Activated CD4-positive, alpha-beta T cell treated with anti-CD3 and anti-CD28 coated beads, Interleukin-2, amount 10 ng/mL, durations not matched to agents 24 days and 14 days (primary cell): ENCODE measurements at places on chromosomes 2 and 18. TPM values are rescaled to one million over a fixed set of nuclear protein-coding genes. Genes with fewer than 3 reads are reported as not detected.

DNA sequence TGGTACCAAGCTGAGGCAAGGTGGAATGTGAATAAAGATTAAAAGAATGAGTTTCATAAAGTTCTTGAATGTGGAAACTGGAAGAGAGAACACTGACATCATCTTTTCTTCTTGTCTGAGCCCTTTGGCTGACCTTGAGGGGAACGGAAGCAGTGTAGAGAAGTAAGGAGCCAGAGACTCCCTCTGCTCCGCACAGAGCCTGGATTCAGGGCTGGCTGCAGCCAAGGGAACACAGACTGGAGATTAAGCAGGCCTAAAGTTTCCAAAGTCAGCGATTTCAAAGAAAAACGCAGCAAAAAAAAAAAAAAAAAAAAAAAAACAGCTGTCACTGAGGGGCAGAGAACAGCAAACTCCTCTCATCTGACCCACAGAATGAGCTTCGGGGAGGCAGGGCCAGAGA lies 19.3 kb upstream of the ALK start:
- no peak for DNase-seq

IGFBP5 gene
- total RNA-seq, result not detected in 2 replicates

DNA sequence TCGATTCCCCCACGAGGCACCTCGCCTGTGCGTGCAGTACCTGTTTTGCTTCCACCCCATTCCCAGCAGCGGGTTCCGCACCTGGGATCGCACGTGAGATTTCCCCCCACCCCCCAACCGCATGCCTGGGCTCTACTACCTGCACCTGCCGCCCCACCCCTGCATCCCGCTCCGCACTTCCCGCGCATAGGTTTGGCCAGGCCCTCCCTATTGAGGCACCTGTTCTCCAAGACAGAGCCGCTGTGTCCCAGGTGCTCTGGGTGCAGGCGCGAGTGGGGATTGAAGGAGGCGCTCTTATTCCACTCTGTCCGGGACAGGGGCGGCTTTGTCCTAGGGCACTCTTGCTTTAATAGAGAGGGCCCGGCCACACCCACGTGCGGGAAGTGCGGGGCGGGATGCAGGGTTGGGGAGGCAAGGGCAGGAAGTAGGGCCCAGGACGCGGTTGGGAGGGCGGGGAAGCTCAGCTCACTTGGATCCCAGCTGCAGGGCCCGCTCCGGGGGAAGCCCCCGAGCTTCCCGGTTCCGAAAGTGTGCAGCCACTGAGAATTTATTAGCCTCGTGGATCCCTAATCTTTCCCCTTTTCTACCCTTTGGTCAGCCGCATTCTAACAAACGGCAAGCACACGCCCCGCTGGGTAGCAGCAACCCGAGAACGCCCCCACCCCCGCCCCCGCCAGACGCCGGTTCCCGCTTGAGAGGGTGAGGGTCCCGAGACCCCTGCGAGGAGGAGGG lies 670 bp upstream of the MOCOS start:
- peak; percentile 74 for DNase-seq

DNA sequence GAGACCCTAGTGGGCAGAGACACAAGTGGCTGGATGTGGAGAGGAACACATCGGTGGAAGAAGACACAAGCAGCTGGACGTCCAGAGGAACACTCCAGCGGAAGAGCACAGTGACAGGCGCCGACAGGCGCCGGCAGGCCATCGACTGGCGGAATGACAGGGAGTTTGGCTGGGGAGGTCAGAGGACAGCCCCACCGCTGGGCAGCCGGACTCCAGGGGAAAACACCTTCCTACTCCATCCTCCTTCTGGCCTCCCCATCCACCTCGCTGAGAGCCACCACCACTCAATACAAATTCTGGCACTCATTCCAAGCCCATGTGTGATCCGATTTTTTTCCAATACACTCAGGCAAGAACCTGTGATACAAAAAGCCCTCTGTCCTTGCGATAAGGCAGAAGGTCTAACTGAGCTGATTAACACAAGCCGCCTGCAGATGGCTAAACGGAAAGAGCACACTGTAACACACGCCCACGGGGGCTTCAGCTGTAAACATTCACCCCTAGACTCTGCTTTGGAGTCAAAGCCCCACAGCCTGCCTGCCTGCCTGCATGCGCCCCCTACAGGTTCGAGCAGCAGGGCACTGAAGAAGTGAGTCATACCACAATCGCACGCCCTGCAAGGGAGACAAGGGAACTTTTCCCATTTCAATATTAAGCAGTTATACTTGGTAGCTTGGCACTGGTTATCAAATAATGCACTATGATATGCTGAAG lies 50.2 kb upstream of the LRP1B start:
- peak; percentile 56 for DNase-seq

GRCh38 chr2:191749181-191749540 lies 71.2 kb downstream of the NABP1 start:
- no peak for DNase-seq

DNA sequence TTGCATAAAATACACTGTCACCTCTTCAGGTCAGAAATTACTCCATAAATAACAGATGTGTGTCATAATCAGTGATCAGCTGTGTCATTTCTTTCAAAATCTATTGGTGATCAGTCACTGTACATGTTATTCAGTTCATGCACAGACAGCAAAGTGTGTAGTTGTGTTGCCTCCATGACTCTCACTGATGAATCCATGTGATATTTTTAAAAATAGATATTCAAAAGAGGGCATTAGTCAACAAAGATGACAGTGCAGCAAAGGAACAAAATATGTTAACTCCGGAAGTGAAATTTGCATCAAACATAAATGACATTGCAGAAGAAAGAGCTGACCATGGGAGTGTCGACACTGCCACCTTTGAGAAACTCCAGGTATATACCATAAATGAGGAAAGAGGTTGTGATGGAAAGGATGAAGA lies 17.1 kb upstream of the MCM6 start:
- DNase-seq, result no peak
